Stimulated activated CD4-positive, alpha-beta T cell treated with anti-CD3 and anti-CD28 coated beads, Interleukin-15, amount 100 ng/mL, for 48 hours (primary cell): ENCODE measurements at places on chromosomes 7 and 10.

DNA sequence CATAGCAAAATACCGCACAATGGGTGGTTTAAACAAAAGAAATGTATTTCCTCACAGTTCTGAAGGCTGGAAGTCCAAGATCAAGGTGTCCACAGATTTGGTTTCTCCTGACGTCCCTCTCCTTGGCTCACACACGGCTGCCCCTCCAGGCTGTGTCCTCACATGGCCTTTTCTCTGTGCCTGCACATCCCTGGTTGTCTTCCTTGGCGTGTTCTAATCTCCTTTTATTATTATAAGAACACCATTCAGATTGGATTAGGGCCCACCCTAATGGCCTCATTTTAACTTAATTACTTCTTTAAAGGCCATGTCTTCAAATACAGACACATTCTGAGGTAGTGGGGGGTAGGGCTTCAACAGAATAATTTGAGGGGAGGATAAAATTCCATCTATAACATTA is 87.9 kb downstream of the FZD1 start:
- no peak for DNase-seq

GRCh38 chr7:128734890-128735289 is 4.3 kb upstream of the CALU start:
- DNase-seq = no peak

DNA sequence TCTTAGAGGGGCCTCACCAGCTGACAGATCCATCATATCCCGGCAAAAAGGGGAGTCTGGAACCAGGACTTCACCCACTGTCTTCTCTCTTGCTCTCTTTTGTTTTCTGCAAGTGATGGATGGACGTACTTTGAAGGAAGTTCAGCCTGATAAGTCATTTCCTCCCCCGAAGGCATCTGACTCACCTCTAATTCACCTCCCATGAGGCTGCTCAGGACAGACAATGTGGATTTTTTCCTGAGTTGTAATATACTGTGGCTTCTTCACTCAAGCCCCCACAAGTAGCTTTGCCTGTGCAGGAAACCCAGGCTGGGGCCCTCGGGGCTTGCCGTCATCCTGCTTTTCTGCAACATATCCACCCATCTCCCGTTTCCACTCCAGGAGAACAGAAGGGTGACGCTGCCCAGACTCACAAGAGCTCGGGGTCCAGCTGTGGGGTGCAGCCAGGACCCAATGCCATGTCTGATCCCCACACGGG is 70.4 kb downstream of the ASB13 start:
- no peak for DNase-seq

- DNase-seq = no peak
These were observed 116.0 kb downstream of the BUB3 start for GRCh38 chr10:123270221-123270620.

GRCh38 chr7:100493476-100494264 is 9.9 kb downstream of the NYAP1 start:
- DNase-seq = peak; percentile 45

- no peak for DNase-seq
These were observed 939.8 kb downstream of the SORCS1 start for GRCh38 chr10:106224676-106225075.

GRCh38 chr10:114634609-114634979 is 23.5 kb downstream of the ABLIM1 start:
- no peak for DNase-seq

- no peak for DNase-seq
These were observed 6.4 kb downstream of the KNDC1 start for GRCh38 chr10:133166504-133166827.

DNA sequence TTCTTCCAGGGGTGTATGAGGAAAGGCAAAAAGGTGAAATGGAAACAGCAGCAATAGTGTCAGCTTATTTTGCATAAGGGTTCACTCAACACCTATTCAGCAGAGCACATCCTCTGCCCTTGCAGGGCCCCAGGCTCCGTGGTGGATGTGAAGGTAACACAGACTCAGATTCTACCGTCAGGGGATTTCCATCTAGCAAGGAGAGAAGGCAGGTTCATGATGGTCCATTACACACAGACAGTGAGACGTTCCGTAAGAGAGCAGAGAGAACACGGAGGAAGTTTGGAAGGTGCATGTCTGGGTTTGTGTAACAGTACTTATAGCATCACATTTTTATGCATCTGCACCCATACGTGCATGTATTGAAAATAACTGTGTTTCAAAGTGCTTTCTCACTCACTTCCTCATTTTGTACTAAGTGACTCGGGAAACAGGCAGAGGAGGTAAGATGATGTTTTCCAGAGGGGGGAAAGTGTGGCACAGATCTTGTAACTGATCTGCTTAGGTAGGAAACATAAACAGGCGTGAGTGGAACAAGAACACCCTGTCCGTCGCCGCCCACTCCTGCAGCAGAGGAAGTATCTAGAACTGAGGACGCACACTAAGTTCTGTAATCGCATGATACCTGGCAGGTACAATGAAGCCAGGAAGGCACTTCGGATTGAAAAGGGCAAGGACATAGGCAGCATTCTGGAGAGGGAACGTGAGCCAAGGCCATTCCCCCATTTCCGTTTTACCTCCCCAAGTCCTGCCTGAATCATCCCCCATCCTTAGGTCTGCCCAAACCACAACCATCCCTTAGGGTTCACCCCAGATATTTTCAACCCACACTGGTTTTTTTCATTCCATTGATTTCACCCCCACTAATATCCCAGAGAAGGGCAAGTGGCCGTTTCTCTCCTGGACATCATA is 1.0 kb upstream of the ENO4 start:
- peak; percentile 6 for DNase-seq

GRCh38 chr7:98745722-98746318 is 124.0 kb downstream of the TMEM130 start:
- DNase-seq = peak; percentile 41

DNA sequence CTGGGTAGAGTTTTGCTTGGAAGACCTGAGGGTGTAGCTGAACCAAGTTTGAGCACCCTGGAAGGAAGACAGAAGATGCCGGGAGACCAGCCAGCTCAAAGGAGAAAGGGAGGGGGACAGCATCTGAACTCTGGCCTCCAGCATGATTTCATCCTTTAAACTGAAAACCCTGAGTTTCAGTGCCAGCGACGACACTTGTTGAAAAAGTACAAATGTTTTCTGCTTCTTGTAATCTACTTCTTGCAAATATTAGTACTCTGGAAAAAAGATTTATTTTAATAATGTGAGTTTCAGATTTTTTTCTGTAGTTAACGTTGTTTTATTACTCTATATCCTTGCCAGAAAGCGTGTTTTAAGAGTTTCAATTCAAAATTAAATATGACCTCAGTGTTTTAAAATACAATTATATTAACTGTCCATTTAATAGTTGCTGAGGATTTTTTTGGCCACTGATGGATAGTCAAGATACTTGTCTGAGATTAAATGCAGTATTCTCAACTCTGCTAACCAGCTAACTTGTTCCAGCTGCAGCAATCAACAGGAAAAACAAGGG is 227.7 kb downstream of the MGMT start:
- no peak for DNase-seq

DNA sequence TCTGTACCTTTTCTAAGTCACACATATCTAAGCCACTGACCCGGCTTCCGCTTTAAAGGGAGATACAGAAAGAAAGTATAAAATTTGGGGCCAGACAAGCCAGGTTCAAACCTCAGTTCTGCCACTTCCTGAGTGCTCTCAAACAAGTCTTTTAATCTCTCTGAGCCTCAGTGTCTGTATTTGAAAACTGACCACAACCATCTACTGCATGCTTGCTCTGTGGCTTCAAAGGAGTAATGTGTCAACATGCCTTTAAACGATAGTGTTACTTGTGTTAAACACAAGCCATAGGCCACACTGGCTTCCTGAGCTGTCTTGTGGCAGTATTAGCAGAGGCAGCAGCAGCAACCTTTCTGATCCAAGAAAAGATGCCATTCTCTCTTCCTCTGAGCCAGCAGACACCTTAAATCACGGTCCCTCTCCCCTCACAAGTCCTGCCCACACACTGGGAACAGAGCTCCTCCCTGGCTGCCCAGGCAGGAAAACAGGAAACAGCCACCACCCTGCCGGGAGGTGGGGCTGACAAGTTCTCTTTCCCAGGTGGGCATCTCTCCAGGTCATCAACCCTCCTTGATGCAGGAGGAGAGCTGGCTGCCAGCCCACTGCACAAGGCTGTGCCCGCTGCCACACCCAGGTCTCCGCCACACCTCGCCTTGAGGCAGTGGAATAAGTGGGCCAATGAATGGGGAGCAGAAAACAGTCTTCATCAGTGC is 10.7 kb downstream of the HIP1 start:
- DNase-seq = no peak

- no peak for DNase-seq
These were observed 73.0 kb upstream of the STK17A start for GRCh38 chr7:43509906-43510305.

DNA sequence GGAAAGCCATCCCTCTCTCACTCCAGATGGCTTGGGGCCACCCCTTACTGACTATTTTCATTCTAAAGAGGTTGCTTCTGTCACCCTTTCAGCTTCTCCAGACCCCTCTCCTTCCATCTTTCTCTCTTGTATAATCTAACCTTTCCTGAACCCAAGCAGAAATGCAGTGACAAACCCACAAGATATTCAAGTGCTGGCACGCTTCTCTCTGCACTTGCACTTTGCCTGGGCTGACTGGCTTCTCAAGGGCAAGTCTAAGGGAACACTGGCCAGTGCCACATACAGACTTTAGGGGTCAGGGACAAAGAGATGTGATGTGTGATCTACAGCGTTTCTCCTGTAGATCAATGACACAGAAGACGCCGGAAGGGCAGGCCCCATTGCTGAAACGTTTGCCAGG is 150.4 kb upstream of the LANCL2 start:
- no peak for DNase-seq

DNA sequence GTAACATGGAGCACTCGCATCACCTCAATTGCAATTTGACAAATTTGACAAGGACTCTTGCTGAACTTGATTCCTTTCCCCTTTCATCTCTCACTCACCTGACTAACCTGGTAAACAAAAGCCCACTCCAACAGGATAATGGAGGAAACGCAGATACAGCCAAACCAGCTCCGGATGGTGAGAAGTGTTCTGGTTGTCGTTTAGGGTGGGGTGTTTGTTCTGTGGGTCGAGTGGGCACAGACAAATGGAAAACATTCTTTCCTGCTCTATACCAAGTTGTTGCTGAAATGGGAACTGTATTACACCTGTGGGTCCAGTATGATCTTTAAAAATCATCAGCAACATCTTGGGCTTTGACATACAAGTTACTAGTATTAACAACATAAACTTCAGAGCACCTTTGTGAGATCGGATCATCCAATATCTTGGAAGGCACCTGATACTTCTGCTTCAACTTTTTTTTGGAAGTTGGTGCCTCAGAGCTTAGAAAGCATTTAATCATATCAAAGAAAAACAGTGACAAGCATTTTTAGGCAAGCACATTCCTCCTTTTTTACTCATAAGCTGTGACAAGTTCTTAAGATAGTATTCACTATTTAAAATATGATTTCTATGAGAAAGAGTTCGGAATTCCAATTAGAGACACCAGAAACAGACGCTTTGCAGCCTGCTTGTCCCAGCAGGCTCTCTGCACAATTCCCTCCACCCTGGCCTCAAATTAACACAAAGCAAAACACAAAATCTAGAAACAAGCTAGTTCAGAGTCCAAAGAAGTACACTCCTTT is 58.1 kb downstream of the CCDC186 start:
- no peak for DNase-seq

DNA sequence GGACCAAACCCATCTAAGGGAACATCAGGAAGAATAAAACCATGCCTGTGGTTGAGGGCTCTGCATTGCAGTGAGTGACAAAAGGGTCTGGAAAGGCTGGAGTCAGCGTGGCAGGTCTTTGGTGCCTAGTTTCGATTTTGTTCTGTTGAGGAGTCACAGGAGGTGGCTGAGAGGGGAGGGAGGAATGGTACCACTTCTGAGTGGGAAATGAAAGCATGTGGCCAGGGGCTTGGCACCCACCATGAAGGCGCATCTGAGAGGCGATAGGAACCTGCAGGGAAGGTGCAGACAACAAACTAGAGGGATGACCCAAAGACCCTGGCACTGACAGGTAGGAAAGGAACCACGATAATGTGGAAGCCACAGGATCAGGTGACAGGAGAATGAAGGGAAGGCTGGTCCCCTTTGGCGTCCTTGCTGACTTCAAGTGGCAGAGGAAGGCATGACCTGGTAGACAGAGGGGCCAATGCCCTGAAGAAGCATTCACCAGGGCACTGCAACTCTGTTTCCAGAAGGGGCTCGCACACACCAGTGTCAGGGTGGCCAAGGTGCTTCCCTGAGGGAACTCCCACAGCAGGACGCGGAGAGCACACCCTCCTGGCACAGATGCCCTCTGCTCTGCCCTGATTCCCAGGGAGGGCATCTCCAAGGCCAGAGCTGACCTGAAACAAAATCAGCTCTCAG is 41.7 kb downstream of the HIPK2 start:
- DNase-seq = no peak

- DNase-seq = no peak
These were observed 5.8 kb downstream of the EVX1 start for GRCh38 chr7:27248427-27248806.

- DNase-seq = no peak
These were observed 31.6 kb upstream of the ITGB8 start for GRCh38 chr7:20299145-20299544.

DNA sequence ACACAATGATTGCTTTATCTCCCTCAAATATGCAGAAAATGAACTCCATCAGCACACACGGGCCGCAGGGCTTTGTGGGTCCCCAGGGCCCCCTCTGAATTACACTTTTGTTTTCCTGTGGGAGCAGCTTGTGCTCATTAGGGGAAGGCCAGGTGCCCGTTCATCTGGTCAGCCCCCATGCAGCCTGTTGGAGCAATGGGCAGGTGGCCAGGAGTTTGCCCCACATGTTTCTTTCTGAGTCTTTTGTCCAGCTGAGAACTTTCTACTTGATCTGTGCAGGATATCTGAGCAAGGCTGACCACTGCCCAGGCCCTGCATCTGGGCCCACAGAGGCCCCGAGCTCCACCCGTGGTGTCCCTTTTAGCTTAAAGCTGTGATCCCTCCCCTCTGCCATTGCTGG is 105.3 kb upstream of the FAM20C start:
- no peak for DNase-seq

GRCh38 chr7:17685141-17685540 is 255.2 kb downstream of the SNX13 start:
- no peak for DNase-seq

- no peak for DNase-seq
These were observed 1127.7 kb downstream of the REEP3 start for GRCh38 chr10:64648915-64649314.

DNA sequence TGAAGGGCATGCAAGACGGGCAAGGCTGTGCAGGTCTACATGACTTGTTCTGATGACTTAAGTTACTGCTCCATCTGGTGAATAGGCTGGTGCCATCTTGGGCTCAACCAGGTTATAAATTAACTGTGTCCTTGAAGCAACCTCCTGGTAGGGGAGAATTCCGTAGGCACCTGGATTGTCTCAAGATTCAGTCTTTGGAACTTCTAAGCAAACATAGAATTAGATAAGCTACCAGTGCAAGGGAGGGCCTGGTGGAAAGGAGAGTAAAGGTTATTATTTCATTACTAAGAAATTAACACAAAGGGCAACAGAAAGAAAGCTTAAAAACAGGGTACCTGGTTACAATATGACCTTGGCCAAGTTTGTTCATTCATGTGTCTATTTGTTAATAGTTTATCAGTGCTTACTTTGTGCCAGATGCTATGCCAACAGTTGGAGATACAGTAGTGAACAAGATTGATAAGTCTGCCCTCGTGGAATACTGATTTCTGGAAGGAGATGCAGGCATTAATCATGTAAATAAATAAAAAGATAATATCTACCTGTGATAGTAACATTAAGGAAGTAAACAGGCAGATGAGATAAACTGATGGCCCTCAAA is 107.0 kb upstream of the PALS2 start:
- DNase-seq = no peak
